ENCODE measurements at places on chromosomes 11 and 22.

DNA sequence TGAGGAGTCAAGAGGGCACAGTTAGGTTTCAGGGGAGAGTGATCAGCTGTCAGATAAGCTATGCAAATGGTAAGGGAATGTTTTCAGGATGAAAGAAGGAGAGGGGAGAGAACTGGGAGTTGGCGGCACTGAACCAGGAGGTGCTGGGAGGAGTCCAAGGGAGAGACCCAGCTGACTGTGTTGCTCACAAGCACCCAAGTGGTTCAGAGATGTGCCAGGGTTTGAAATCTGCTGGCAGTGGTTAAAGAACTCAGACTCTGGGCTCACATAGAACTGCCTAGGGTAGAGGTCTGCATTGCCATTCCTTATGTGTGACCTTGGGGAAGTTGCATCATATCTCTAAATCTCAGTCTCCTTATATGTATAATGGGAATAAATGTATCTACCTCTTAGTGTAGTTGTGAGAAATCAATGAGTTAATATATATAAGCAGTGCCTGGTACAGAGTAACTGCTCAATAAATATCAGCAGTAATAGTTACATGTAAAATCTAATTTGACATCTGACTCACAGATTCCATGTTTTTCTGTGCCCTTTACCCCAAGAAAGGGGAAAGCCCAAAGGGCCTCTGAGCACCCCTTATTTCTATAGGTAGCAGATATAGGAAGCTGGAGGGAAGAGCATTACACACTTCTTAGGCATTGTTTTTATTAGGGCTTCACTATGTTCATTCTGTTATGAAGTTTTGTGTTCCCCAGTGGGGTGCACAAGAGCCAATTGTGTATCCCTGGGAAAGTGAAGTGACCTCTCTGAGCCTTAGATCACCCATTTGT lies 66.9 kb upstream of the SESN3 start:
- DNase-seq, result no peak

GRCh38 chr22:22587577-22588188 lies 28.6 kb upstream of the PRAME start:
- DNase-seq, result no peak

- DNase-seq, result no peak
These were observed 25.0 kb upstream of the ACR start for GRCh38 chr22:50713008-50713385.

- DNase-seq, result no peak
These were observed 43.1 kb upstream of the PPARA start for GRCh38 chr22:46107089-46107664.

DNA sequence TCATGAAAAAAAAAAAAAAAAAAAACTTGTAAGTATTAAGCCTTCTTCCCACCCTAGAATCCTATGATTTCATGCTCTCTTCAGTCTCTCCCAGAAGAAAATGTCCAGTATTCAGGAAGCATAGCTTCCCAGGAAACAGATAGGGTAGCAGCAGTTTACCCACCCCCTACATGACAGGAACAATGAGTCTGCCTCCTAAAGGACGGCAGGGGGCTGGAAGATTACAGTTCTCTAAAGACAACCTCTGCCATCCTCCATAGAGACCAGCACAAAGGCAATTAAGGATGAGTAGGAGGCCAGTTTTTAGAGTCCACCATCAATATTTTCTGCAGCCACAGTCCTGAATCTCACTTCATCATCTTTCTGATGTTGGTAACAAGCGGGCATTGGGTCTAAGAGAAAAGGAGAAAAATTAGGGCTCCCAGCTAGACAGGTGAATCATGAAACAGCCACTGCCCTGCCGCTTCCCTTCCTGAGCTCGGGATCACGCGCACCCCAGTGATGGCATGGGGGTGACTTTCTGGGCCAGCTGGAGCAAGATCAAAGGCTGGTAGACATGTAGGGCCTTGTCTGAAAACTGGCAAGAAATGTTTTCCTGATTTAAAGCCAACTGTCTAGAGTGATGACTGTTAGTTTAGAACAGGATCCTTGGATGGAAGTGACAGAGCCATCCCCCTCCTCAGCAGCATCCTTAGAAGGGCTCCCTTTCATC lies 322.8 kb downstream of the LARGE1 start:
- no peak for DNase-seq

DNA sequence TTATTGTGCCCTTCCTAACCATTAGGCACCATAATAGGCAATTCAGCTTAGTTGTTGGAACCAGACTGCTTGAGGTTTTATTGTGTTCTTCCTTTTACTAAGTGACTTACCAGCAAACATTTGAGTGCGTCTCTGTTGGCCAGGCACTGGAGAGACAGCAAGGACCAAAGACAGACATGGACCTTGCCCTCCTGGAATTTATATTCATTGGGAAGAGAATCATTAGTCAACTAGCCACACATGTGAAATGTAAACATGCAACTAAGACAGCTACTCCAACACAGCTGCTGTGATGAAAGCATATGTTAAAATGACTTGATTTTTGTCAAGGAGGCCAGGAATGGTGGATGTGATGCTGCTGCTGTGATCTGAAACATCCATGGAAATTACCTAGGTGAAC lies 106.4 kb downstream of the TRAF6 start:
- DNase-seq, result no peak

- no peak for DNase-seq
These were observed 120.3 kb upstream of the ZC3H12C start for GRCh38 chr11:109972939-109973338.

DNA sequence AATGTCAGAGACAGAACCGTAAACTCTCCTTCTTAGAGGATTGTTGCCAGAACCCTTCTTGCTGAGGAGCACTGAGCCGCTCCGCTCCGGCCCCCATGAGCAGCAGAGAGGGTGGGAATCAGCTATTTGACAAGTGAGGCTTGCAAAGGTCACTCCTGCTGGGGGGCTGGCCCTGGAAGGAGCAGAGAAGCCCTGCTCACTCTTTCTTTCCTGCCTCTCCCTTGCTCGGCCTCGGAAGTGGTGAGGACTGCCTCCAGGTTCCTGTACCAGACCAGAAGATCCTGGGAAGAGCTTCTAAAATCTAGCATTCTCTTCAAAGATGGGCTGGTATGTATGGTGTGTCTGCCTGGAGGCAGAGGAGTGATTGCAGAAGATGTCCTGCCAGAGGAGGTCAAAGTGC lies 168.6 kb upstream of the NECTIN1 start:
- no peak for DNase-seq

DNA sequence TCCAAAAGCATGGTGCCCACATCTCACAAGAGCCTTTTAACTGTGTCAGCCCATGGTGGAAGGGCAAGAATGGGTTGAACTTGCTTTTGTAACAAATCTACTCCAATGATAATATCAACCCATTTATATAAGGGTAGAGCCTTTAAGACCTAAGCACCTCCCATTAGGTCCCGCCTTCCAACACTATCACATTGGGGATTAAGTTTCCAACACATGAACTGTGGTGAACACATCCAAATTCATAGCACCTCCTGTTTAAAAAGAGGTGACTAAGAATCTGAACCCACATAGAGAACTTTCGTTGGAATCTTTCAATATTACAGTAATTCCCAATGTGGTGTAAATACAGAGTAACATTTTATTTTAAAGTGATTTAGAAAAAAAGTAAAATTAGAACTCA lies 9.2 kb upstream of the CNTF start:
- DNase-seq, result no peak

DNA sequence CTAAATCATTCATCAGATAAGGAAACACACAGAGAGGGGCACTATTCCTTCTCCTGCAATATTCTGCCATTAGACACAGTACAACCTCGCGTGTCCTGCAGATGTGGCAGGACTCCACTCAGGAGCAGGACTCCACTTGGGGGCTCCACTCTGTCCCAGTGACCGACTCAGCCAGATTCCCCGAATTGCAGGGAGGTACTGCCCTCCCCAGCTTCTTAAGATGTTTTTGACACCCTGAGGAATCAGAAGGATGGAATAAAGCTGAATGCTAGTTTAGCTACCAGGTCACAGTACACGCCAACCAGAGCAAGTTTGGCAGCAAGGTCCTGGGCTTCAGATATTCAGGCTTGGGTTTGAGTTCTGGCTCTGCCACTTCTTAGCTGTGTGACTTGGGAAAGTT lies 99.3 kb upstream of the USP47 start:
- no peak for DNase-seq

DNA sequence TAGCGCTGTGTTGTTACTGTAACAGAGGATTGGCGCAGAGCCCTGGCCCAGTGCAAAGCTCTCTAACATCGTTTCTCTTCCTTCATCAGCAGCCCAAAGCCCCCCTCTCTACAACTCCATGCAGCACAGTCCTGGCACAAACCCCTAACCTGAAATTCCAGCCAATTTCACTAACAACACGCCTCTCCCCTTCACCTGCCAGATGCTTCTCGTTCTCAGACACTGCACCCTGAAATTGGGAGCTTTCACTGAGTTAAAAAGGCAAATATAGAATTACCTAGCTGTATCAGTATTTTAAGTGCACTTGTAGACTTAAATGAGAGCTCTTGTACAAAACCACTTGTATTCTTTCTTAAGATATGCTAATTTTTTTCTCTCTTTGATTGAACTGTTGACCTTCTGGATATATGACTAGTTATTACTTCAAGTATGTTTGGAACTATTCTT lies 16.3 kb downstream of the GRAP2 start:
- no peak for DNase-seq

GRCh38 chr11:95937358-95937757 lies 13.5 kb upstream of the MTMR2 start:
- no peak for DNase-seq

DNA sequence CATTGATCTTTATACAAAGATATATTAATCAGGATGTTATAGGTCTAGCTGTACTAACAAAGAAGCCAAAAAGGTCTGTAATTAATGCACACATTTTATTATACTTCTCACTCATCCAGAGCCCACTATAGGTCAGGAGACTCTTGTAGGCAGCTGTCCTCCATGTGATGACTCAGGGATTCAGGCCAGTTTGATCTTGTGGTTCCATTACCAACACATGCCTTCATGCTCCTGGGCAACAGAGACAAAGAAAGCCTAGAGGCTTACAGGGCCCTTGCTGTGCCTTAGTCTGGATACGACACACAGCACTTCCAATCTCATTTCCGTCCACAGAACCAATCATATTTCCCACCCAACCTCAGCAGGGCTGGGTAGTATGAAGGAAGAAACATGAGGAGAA lies 150.3 kb upstream of the NCAM1 start:
- DNase-seq, result no peak

DNA sequence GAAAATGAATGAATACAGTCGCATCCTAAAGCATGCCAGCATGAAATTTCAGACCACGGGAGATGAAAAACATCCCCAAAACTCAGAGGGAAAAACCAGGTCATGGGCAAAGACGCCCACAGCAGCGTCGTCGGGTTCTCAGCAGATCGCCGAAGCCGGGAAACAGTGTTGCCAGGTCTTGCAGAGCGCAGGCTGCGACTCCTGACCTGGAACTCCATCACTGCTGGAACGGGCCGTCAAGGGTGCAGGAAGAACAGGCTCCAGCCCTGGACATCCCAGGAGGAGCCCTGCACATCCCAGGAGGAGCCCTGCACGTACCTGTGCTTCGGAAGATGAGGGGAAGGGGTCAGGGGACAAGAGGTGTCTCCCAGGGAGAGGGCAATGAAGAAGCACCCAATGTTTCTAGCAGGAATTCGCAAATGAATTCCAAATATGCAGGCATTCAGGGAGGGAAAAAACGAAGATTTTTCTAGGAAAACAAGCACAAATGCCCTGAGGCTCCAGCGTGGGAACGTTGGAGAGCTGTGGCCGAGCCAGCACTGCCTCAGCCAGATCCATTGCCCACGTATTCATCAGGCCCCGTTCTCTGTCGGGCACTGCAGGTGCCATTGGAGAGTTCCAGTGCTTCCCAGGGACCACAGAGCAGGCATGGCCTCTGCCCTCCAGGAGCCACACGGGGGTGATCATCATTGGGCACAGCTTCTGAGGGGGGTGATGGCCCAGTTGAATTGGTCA lies 1110.4 kb downstream of the BRD1 start:
- no peak for DNase-seq

DNA sequence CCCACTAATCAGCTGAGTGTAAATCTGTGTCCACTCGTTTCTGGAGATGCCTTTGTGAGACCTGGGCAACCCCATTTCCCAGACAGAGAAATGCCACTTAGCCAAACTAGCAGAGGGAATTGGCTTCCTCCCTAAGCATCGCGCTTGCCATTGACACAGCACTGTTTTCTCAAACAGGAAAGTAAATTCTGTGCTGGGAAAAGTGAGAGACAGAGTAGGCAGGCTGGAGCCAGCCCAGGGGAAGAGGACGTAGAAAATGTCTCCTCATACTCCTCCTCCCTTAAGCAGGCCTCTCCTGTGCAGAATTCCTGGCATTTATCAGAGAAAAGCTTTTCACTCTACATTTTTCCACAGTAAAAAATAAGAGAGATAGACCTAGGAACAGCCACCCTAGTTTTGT lies 99.1 kb upstream of the AMOTL1 start:
- DNase-seq, result no peak

GRCh38 chr11:45556851-45557707 lies 108.3 kb downstream of the CHST1 start:
- DNase-seq, result no peak

DNA sequence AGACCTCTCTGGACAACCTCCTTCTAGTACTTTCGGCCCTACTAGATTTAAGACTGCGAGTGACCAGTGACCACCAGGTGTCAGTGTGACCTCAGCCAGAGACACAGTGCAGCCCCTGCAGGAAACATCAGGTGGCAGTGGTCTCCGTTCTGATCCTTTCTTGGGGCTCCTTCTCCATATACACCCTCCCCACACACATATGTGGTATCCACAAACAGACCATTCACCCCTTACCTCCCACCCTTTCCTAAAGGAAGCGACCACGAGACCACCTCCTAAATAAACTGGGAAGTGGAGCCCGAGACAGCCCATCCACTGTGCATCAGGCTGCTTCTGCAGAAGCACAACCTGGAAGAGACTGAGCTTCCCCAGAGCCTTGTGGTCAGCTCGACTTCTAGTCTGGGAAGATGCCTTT lies 38.5 kb upstream of the CYP2D6 start:
- peak; percentile 75 for DNase-seq

- no peak for DNase-seq
These were observed 45.6 kb downstream of the IGLL5 start for GRCh38 chr22:22933100-22933806.

DNA sequence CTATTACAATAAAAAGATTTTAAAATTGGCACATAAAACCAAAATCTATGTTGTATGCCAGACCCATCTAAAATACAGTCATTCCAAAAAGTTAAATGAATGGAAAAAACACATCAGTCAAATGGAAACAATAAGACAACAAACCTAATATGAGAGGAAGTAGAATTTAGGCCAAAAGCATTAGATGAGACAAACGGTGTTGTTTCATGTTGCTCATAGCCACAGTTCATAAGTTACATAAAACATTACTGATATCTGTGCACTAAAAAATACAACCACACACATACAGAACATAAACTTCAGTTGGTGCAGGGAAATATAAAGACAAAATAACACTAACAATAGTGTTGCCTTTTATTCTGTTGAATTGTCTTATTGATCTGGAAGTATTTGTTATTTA lies 661.9 kb downstream of the CNTN5 start:
- DNase-seq, result no peak

- peak; percentile 44 for DNase-seq
These were observed 25.8 kb upstream of the WNT11 start for GRCh38 chr11:76232026-76232665.

- DNase-seq, result no peak
These were observed 46.5 kb downstream of the NEU3 start for GRCh38 chr11:75035256-75035655.

All from stimulated activated naive CD8-positive, alpha-beta T cell treated with anti-CD3 and anti-CD28 coated beads, Interleukin-15, amount 100 ng/mL, for 72 hours (primary cell).